Calu3 (cell line): ENCODE measurements at places on chromosomes 7 and 10. TPM values are rescaled to one million over a fixed set of nuclear protein-coding genes. Genes with fewer than 3 reads are reported as not detected.

GRCh38 chr10:107269626-107270025 is 105.1 kb upstream of the SORCS1 start:
- H3K4me1 ChIP-seq, result no peaks in the 10 kb centered on the region
- H3K36me3 ChIP-seq, result peaks cover 5% of the 10 kb centered on the region
- no peak for DNase-seq

GRCh38 chr7:127437241-127437640 is 44.7 kb upstream of the ZNF800 start:
- H3K4me1 ChIP-seq, result no peaks in the 10 kb centered on the region
- H3K36me3 ChIP-seq, result peaks cover 4% of the 10 kb centered on the region
- H3K27me3 ChIP-seq, result peaks cover 36% of the 10 kb centered on the region
- H3K4me3 ChIP-seq, result no peak overlapping the region
- H3K27ac ChIP-seq, result no peak overlapping the region
- DNase-seq, result no peak

GRCh38 chr10:131897297-131897899 is 3.4 kb upstream of the PPP2R2D start:
- H3K4me1 ChIP-seq, result peaks cover 10% of the 10 kb centered on the region
- peaks cover 39% of the 10 kb centered on the region for H3K27me3 ChIP-seq
- peaks cover 22% of the 10 kb centered on the region for H3K36me3 ChIP-seq
- no peak overlapping the region for H3K4me3 ChIP-seq
- H3K27ac ChIP-seq, result no peak overlapping the region

GRCh38 chr7:129875745-129876411 is 76.9 kb downstream of the UBE2H start:
- no peak overlapping the region for H3K27ac ChIP-seq
- no peak for DNase-seq
- peaks cover 24% of the 10 kb centered on the region for H3K36me3 ChIP-seq
- H3K4me1 ChIP-seq, result peaks cover 30% of the 10 kb centered on the region
- no peaks in the 10 kb centered on the region for H3K27me3 ChIP-seq

GRCh38 chr7:73918926-73919693 is 58.2 kb downstream of the TMEM270 start:
- no peak for DNase-seq
- H3K36me3 ChIP-seq, result no peaks in the 10 kb centered on the region
- H3K4me1 ChIP-seq, result no peaks in the 10 kb centered on the region

DNA sequence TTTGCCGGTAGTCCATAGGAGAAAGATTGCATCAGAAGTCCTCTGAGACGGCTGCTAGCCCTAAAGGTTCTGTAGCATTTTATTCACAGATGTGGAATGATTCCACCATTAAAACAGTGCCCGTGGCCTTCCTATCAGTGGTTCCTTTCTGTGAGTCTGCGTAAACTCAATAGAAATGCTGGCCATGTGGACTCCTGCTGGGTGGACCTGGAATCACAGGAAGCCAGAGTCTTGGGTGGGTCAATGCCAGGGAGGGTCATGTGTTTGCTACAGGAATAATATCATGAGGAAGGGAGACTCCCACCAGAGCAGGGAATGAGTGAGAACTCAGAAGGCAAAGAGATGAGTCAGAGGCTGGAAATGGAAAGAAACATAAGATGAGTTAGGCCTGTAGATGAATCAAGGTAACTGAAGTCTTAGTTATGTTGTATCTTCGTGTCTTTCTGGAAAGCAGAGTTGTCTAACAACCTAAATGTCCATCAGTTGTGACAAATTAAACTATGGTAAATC is 410.4 kb upstream of the AUTS2 start:
- no peaks in the 10 kb centered on the region for H3K27me3 ChIP-seq
- no peak for DNase-seq
- no peak overlapping the region for H3K4me3 ChIP-seq

GRCh38 chr10:128518000-128518399 is 391.8 kb upstream of the MKI67 start:
- no peak overlapping the region for H3K27ac ChIP-seq
- no peak for DNase-seq
- H3K27me3 ChIP-seq, result no peaks in the 10 kb centered on the region
- H3K4me3 ChIP-seq, result no peak overlapping the region
- H3K36me3 ChIP-seq, result no peaks in the 10 kb centered on the region
- no peaks in the 10 kb centered on the region for H3K4me1 ChIP-seq

DNA sequence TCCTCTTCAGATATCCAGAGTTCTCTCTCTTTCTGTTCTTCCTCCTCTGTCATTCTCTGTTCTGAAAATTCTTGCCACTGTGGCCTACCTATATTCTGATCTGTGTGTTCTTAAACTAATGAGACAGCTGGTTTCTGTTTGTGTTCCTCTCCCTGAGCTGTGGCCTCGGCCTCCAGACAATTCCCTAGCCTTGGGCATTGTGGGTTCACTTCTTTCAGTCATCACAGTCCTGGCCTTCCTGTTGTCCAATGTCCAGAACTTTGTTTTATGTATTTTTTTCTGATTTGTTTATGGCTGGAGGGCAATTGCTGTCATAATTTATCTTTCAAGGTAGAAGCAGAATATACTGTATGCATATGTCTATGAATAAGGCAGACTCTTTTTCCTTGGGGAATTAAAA is 173.2 kb upstream of the MTPN start:
- DNase-seq, result no peak
- H3K4me1 ChIP-seq, result no peaks in the 10 kb centered on the region
- H3K36me3 ChIP-seq, result no peaks in the 10 kb centered on the region
- H3K27me3 ChIP-seq, result no peaks in the 10 kb centered on the region
- H3K4me3 ChIP-seq, result no peak overlapping the region

DNA sequence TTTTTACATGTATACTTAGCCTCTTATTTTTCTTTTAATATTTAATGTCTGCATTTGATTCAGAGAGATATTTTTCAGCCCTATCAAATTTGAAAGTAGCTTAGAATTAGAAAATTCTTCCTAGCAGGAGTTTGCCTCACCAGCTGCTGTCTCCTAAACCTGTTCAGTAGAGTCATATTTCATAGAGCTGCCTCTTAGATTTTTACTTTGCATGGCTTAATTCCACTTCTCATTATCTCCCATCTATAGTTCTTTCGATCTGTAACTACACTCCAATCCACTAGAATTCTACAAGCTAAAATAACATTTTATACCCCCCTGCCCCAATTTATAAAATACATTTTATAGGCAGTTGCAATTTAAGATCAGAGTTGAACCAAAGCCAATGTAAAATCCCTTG is 227.0 kb downstream of the ANK3 start:
- DNase-seq, result no peak
- peaks cover 4% of the 10 kb centered on the region for H3K4me1 ChIP-seq
- H3K4me3 ChIP-seq, result no peak overlapping the region
- H3K27me3 ChIP-seq, result no peaks in the 10 kb centered on the region

DNA sequence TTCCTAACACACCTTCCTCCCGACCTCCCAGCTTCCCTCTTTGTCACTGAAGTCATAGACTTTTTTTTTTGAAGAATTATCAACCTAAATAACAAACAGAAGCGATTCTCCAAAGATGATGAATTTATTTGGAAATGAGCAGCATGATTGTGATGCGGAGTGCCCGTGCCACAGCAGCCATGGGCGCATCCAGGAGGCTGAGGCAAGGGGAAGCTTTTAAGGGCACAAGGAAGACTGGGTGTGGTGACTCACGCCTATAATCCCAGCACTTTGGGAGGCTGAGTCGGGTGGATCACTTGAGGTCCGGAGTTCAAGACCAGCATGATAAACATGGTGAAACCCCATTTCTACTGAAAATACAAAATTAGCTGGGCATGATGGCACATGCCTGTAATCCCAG is 16.2 kb upstream of the GIMAP8 start:
- no peaks in the 10 kb centered on the region for H3K4me1 ChIP-seq
- H3K27me3 ChIP-seq, result peaks cover 71% of the 10 kb centered on the region
- no peak overlapping the region for H3K27ac ChIP-seq
- no peaks in the 10 kb centered on the region for H3K36me3 ChIP-seq
- H3K4me3 ChIP-seq, result no peak overlapping the region
- DNase-seq, result no peak

GRCh38 chr7:7992506-7992905 is 23.9 kb downstream of the GLCCI1 start:
- peaks cover 11% of the 10 kb centered on the region for H3K4me1 ChIP-seq
- no peak for DNase-seq
- H3K4me3 ChIP-seq, result no peak overlapping the region
- no peaks in the 10 kb centered on the region for H3K36me3 ChIP-seq
- H3K27me3 ChIP-seq, result no peaks in the 10 kb centered on the region

DNA sequence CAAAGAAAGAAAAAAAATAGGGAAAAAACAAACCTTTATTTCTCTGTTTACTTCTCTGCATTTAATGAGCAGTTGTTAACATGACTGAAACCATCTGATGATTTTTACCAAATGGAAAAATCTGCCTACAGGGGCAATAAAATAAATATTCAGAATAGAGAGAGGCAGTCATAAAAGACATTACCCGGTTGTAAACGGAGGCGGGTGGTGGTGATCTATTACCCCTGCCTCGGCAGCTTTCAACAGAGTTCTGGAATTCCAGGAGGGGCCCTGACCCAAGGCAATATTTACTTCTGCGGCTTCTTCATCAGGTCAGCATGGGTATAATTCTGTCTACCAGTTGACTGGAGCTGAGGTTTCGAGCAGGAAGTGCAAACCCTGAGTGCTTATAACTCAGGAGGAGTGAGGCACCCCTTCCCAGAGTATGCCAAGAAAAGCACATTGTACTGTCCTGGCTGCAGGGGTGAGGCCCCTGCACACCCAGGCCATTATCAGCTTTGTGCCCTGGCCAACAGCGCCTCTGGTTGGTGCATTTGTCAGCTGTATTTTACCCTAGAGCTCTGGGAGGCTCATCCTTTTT is 8.2 kb upstream of the CXCL12 start:
- no peaks in the 10 kb centered on the region for H3K36me3 ChIP-seq
- H3K4me3 ChIP-seq, result no peak overlapping the region
- no peaks in the 10 kb centered on the region for H3K4me1 ChIP-seq
- no peak overlapping the region for H3K27ac ChIP-seq
- H3K27me3 ChIP-seq, result peaks cover 64% of the 10 kb centered on the region

GRCh38 chr10:94916423-94916822 is 22.0 kb upstream of the CYP2C9 start:
- H3K4me1 ChIP-seq, result peaks cover 6% of the 10 kb centered on the region
- no peaks in the 10 kb centered on the region for H3K27me3 ChIP-seq
- H3K27ac ChIP-seq, result no peak overlapping the region
- no peak for DNase-seq
- no peaks in the 10 kb centered on the region for H3K36me3 ChIP-seq

DNA sequence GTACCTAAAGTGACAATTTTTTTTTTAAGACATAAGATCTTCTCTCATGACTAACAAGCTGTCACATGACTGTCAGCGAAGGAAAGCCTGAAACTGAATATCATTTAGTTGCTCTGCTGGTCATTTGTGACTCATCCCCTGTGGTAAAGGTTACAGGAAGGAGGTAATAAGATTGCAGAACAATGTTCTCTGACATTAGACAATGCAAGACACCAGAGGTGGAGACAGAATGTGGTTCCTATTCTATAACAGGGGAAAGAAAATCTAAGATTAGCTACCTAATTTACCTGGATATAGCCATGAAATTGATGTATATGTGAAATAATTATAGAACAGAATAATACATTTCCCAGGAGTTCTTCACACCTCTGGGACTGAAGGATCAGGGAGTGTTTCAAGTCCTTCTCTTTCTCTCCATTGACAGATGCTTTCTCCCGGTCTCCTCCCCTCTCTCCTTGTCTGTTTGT is 47.7 kb downstream of the LRGUK start:
- H3K27ac ChIP-seq, result peak overlapping the region; percentile 41
- no peak overlapping the region for H3K4me3 ChIP-seq

DNA sequence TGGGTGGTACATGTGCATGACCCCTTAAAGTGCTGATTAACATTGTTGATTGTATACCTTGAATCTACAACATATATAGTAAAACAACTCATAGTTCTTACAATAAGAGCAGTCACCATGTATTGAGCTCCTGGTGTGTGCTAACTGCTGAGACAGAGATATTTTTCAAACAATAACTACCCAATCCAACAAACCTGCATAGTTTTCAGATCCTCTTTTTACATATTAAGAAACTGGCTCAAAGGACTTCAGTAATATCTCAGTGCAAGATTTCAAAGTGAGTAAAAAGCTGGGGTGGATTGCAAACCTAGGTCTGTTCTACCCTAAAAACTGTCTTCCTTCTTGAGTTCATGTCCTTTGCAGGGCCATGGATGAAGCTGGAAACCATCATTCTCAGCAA is 272.2 kb downstream of the SNX13 start:
- H3K4me3 ChIP-seq, result no peak overlapping the region
- no peaks in the 10 kb centered on the region for H3K27me3 ChIP-seq
- H3K36me3 ChIP-seq, result peaks cover 6% of the 10 kb centered on the region
- peaks cover 26% of the 10 kb centered on the region for H3K4me1 ChIP-seq
- H3K27ac ChIP-seq, result no peak overlapping the region
- DNase-seq, result no peak

DNA sequence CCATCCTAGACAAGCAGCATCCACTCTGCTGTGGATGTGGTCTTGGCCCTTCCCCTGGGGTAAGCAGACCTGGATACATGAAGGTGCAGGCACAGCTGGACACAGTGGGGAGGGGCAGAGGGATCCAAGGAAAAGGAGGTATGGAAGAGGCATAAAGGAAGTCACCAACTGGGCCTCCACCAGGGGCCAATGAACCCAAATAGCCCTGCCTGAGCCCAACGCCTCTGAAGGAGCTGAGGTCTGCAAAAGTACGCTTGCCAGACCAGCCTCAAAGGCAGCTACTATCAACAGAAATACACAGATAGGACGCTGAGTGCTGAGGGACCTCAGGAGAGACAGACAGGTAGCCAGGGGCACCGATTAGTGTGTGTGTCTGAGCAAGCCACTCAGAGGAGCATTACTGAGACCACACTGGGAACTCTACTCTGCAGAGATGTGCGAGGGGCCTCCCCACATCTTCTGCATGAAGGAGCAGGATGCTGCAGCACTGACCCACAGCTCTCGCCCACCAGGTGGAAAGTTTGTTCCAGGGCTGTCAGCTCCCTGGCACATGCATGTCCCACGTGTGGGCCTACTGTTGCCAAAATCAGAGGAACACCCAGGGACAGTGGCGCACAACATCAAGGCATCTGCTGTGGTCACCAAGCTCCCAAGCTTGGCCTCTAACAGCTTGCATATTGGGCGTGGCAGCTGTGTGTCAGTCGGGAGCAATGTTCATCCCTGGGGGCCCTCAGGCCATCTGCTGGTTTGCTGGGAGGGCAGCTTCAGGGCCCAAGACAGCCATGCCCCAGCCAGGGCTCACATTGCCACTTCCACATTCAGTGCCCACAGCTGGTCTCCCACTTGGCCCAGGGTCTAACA is 40.0 kb downstream of the MKI67 start:
- H3K27me3 ChIP-seq, result no peaks in the 10 kb centered on the region
- H3K4me3 ChIP-seq, result no peak overlapping the region
- no peaks in the 10 kb centered on the region for H3K4me1 ChIP-seq
- no peak overlapping the region for H3K27ac ChIP-seq

The NEURL1 gene
- total RNA-seq, result 0.22 TPM in 1 of 2 replicates, not detected in the other

The GOLGA7B gene
- 1.0 and 1.4 TPM in 2 replicates for total RNA-seq

The SLC16A9 gene
- 2.2 and 2.4 TPM in 2 replicates for total RNA-seq

The VSTM4 gene
- total RNA-seq, result not detected in 2 replicates

The CPA1 gene
- not detected in 2 replicates for total RNA-seq

The BEND7 gene
- total RNA-seq, result 7.4 and 8.3 TPM in 2 replicates

The AASS gene
- 12.7 and 18.7 TPM in 2 replicates for total RNA-seq

The KIAA1217 gene
- 46.2 and 49.2 TPM in 2 replicates for total RNA-seq

The TLX1 gene
- not detected in 2 replicates for total RNA-seq

The UFSP1 gene
- total RNA-seq, result 3.3 and 4.2 TPM in 2 replicates
